HuH-7.5 (cell line): ENCODE measurements at places on chromosomes 6 and 20.

GRCh38 chr6:76888351-76888750 lies 574.9 kb downstream of the HTR1B start:
- DNase-seq: no peak

DNA sequence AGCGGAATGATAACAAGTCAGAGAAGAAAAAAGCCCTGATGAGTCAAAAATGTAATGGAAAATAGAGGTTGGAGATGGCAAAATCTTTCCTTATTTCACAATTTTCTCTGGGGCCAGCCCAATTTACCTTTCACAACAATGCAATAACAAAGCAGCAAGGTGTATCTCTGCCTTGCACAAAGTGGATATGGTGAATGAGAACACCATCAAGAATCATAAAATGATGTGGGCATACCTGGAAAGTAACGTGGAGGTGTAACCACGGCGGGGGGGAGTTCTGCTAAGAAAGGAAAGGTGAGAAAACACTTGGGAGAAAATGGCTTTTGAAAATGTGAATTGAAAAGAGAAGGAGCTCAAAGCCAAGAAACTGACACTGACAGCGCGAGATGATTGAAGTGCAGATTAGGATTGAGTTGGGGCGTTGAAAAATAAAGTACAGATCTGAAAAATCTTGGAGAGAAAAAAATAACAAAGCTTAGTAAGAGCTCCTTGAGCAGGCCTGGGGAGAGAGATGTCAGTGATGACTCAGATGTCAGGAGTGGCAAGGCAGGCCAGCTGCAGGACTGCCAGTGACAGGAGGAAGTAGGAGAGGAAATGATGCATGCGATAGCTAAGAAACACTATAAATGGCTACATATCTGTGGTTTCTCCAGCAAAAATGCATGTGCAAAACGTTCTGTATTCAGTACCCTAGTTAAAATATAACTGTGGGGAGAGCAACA lies 26.2 kb downstream of the ARHGAP18 start:
- DNase-seq: peak; percentile 25

- no peak for DNase-seq
Measured at GRCh38 chr20:24833592-24833991, 115.5 kb upstream of the CST7 start.

GRCh38 chr6:135018941-135019340 lies 35.7 kb downstream of the HBS1L start:
- no peak for DNase-seq

GRCh38 chr20:4776079-4776630 lies 54.4 kb downstream of the PRND start:
- no peak for DNase-seq

DNA sequence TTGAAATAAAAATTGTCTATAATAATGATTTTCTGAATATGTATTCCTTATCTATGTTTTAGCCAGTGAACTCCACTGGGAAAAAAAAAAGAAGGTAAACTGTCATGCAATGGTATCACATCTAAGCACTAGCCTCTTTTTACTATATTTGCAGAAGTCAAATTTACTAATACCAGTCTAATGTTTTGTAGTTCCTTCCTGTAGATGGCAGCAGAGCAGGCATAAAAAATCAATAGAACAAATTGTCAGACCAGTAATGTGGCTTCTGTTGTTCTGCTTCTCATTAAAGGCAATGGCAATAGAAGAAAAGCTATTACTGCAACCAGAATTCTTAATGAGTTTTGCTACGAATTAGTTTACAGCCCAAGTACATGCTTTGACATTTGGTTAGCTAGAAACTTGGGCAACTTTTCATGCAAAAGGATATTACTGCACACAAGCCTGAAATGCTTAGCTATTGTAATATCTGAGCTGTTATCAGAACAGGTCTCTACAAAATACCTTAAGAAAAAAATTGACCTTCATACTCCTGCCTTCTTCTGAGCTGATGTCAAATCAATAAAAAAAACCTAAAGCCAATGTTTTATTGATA lies 476.9 kb downstream of the KHDRBS2 start:
- DNase-seq: peak; percentile 4

DNA sequence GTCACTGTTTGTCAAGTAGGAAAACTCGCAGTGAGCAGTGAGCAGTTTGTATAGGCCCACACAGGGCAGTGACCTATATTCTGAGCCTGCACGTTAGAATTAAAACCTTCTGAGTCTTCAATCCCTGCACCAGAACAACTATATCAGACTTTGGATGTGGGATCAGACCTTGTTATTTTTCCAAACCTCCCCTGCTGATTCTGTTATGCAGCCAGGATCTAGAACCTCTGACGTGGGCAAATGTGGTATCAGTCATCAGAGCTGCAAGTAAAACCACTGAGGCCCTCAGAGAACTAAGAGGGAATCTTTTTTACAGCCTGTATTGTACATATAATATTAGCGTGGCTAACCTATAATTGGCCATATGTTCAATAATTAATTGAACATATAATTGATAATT lies 32.0 kb upstream of the AKAP7 start:
- no peak for DNase-seq

DNA sequence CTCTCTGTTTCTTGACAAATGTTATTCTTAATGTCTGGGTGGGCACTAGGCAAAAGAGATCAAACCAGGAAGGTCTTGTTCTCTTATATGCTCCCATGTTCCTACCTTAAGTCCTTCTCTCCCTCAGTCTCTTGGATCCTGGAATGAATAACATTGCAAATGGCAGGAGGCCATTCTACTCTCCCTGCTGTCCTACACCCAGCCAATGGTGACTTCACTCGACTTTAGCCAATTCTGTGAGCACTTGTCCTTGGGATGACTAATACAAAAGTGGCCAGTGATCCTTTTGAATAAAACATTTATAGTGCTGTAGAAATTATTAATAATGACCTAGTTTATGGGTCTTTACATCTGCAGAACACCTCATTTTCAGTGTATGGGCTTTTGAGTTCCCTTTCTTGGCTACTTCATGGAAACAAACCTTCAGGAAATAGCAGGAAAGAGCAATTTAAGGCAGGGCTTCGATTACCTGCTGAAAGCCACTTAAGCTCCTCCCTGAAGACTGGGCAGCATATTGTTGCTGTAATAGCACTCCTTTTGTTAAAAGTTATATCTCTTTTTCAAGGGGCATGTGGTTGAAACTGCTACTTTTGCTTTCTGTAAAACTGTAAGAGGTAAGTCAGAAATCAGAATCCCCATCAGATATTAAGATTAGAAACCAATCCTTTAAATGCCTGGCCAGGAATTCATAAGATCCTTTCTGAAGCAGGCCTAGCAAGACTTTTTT lies 10.5 kb downstream of the OTOR start:
- DNase-seq: no peak

- DNase-seq: no peak
Measured at GRCh38 chr6:52620055-52620905, 43.4 kb upstream of the TRAM2 start.

DNA sequence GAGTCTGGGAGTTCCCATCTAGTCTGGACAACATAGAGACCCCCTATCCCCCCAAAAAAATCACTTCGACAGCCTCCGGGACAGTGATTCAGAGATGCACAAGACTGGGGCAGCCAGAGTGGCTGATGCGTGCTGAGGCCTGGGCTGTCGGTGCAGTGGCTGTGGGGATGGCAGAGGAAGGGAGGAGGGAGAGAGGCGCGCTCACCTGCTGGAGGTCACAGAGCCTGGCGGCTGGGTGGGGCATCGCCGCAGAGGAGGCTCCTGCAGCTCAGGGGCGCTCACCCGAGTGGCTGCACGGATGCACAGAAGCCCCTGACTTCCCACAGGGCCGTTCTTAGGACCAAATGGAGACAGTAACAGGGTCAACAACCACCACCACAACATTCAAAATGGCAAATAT lies 182.8 kb downstream of the SMOC2 start:
- no peak for DNase-seq

- DNase-seq: no peak
Measured at GRCh38 chr20:47770935-47771334, 14.3 kb downstream of the SULF2 start.

- no peak for DNase-seq
Measured at GRCh38 chr20:20614391-20614790, 98.1 kb downstream of the RALGAPA2 start.
